ENCODE measurements at places on chromosomes 5 and 9.

GRCh38 chr5:24444414-24444813 lies 200.4 kb downstream of the CDH10 start:
- no peak for DNase-seq

- no peak for DNase-seq
Measured at GRCh38 chr5:176658817-176659511, 11.7 kb downstream of the TSPAN17 start.

GRCh38 chr5:120304663-120305062 lies 159.4 kb upstream of the PRR16 start:
- DNase-seq, result no peak

DNA sequence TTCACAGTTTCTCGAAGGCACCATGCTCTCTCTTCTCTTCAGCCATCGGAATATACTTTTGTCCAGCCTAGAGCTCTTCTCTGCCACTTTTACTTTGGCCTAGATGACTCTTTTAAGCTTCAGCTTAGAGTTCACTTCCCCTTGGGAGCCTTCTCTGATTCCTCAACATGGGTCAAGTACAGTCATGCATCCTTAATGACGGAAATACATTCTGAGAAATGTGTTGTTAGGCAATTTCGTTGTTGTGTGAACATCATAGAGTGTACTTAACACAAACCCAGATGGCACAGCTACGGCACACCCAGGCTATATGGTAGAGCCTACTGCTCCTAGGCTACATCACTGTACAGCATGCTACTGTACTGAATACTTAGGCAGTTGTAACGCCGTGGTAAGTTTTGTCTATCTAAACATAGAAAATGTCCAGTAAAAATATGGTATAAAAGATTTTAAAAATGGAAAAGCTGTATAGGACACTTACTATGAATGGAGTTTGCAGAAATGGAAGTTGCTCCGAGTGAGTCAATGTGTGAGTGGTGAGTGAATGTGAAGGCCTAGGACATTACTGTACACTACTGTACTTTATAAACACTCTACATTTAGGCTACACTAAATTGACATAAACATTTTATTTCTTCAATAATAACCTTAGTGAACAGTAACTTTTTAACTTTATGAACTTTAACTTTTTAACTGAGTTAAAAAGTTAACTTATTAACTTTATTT lies 15.1 kb upstream of the TNFSF15 start:
- DNase-seq, result no peak

GRCh38 chr9:95167998-95168397 lies 149.5 kb downstream of the FANCC start:
- peak; percentile 62 for DNase-seq

GRCh38 chr5:73950441-73950873 lies 324.5 kb downstream of the ARHGEF28 start:
- DNase-seq, result no peak

- no peak for DNase-seq
Measured at GRCh38 chr5:54384356-54384933, 71.1 kb upstream of the HSPB3 start.

GRCh38 chr5:131634666-131634995 lies 398 bp downstream of the RAPGEF6 start:
- peak; percentile 19 for DNase-seq

- no peak for DNase-seq
Measured at GRCh38 chr5:107320376-107320775, 350.4 kb downstream of the EFNA5 start.

- no peak for DNase-seq
Measured at GRCh38 chr5:77935506-77936364, 159.6 kb upstream of the TBCA start.

DNA sequence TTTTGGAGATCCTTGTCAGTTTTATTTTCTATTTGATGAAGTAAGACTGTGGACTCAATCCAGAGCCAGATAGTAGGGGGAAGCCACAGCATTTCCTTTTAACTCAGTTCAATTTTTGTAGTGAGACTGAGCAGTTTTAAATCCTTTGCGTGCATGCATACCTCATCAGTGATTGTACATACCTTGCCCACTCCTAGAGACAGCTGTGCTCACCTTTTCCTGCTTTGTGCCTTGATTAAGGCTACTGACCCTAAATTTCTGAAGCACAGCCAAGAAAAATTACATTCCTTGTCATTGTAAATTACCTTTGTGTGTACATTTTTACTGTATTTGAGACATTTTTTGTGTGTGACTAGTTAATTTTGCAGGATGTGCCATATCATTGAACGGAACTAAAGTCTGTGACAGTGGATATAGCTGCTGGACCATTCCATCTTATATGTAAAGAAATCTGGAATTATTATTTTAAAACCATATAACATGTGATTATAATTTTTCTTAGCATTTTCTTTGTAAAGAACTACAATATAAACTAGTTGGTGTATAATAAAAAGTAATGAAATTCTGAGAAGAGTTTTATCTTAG lies 17.8 kb downstream of the DIMT1 start:
- DNase-seq, result no peak

GRCh38 chr9:15221746-15222145 lies 85.3 kb downstream of the TTC39B start:
- DNase-seq, result no peak

DNA sequence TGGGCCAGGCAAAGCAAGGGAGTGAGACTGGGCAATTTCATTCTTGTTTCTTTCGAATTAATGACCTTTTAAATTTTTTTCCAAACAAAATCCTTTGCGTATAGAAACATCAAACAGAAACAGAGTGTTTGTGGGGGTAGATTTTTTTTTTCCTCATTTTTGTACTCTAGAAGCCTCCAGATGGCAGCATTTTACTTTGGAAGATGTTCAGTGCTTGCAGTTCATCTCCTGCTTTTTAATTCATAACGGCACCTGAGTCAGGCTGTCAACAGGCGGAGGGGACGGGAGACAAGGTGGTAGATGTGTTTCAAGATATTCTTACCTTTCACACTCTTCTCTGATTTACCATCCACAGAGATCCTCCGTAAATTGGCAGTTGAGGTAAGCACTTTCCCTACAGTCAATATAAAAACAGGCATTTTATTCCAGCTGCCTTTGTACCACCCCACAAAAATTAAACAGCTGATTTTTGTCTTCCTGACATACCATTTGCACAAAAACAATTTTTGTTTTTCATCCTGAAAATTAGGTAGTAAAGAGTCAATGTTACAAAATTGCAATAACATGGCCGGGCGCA lies 99.5 kb upstream of the FBXL17 start:
- no peak for DNase-seq

DNA sequence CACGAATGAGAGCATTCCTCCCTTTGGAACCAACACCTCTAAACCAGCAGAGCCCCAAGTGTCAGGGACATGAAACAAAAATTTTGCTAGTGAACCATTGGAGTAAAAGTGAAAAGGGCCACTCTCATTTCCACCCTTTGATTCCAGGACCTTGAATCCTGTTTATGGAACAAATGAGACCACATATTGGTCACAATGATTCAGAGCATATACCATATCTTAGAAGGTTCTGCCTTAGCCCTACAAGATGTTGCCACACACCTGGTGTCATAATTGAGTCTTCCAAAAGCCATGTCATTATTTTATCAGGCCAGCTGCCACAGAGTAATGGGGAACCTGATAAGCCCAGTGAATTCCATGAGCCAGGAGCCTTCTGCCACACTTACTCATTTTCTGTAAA lies 66.3 kb upstream of the ZBTB43 start:
- no peak for DNase-seq

GRCh38 chr9:32573821-32574220 lies 862 bp upstream of the NDUFB6 start:
- no peak for DNase-seq

DNA sequence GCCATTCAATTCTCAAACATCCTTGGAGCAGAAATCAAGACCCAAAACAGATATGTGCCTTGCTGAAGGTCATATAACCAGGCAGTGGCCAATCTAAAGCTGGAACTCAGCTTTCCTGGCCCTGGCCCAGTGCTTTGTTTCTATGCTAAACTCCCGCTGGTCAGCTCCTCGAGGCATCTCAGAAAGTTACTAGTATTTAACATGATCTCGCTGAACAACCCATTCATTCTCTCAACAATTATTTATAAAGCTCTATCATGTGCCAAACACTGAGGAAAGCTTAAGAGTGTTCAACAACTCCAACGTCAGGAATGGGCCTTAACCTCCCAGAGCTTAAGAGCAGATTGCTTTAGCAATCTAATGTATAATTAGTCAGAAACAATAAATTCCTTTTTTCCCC lies 54.0 kb downstream of the FOXD1 start:
- no peak for DNase-seq

GRCh38 chr5:133729800-133730199 lies 117.5 kb upstream of the FSTL4 start:
- no peak for DNase-seq

DNA sequence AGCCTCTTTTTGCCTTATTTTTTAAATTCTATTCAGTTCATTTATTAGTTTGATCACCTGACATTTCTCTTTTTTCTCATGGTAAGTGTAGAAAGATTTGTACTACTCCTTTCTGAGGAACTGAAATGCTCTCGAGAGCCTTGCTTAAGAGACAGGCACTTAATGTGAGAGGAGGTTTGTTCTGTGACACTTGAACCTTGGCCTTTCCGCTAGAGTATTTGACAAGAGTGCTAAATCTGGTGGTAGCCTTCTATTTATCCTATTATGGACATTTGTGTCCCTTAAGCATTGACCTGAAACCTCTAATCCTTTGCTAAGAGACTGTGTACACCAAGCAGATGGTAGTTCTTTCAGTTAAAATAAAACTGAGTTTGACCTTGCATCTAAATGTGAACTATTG lies 805.0 kb upstream of the PTPRD start:
- DNase-seq, result no peak

DNA sequence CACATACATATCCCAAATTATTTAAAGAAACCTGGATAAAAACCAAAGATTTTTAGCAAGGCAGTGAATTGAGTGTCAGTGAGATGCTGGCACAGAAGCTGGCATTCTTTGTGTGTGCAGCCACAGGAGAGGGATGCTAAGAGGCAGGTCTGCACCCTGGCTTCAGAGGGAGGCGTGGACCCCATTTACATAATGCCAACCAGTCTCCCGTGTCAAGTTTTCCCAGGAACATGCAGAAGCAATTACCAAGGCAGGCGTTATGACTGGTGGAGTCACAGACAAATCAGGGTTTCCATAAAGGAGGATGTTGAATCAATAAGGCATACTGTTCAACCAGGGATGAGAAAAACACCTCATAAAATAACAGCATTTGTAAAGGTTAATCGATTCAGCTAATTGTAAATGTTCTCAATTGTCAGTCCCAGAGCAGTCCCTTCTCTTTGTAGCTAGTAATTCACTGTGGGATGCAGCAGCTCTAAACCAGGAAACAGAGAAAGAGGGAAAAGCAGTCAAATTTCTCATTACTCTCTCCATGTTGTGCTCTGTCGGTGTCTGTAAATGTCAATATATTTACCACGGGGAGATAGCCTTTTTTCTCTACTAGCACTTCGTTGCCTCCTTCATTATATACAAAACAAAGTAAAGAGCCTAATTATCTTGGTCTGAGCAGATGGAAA lies 452.4 kb upstream of the GRAMD2B start:
- no peak for DNase-seq

- no peak for DNase-seq
Measured at GRCh38 chr9:128114326-128115186, 13.0 kb downstream of the PTGES2 start.

- peak; percentile 16 for DNase-seq
Measured at GRCh38 chr9:69971643-69972449, 71.8 kb upstream of the MAMDC2 start.

DNA sequence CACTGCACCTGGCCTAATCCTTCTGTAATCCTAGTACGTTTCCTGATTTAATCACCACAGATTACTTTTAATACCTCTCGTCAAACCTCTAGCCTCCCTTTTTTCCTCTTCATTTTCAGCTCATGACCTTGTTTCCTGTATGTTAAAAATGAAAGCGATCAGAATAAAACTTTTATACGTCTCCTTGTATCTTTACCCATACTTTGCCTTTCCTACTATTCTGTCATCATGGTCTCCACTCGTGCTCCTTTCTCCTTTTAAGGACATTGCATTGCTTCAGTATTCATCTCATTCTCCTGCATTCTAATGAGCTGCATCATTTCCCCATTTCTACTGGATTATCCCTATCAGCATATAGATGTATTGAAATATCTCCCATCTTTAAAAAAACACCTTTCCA lies 8.5 kb downstream of the CDC42SE2 start:
- DNase-seq, result no peak

GRCh38 chr9:129850821-129851550 lies 15.7 kb downstream of the USP20 start:
- DNase-seq, result no peak

DNA sequence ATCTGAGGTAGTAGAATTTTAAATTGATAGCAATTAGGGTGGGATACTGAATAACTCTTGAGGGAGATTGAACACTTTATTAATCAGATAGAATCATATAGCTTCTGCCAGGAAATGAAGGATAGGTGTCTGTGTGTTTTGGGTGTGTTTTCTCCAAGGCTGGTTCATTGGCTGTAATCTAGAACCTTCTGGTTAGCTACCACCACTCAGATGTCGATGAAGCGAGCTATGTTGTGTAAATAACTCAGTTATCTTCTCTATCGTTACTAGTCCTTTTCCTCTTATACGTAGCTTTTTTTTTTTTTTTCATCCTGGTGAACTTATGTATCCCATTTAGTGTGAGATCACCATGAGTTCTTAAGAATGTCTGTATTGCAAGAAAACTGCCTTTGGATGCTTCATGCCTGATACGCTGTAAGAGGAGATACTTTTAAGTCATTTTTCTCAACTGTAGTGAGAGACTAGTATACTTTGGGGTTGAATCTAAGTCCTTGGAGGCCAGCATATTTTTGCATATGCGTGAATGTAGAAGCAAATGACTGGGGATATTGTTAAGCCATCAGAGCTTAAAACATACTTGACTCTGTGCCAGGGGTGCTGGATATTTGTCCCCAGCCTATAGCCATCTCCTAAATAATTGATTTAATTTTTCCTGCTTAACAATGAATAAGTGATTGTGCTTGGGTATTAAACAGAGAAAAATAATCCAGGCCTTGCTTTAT lies 2.1 kb downstream of the TNFAIP8 start:
- DNase-seq, result no peak

DNA sequence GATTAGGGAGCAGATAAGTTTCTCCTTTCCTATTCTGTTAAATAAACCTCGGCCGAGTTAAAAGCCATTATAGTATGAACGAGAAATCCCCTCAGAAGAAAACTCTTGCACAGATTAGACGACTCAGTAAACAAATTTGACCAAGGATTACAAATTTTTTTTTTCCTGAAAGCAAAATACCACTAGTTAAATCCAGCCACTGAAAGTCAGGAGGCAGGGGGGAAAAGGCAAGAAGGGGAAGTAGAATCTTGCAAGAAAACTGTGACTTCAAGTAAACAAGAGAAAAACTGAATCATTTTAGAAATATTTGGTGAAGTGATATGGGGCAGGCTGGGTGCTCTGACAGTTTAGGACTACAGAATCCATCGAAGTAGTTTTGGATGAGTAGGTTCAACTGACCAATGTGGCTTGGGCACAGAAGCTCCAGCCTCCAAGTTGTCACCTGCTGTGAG lies 251.0 kb downstream of the DENND1A start:
- DNase-seq, result no peak

GRCh38 chr5:139806111-139806510 lies 10.5 kb downstream of the PSD2 start:
- no peak for DNase-seq

Data from activated CD4-positive, alpha-beta T cell treated with anti-CD3 and anti-CD28 coated beads for 24 hours (primary cell).